A549 treated with GW870086 at 1 μM for 4 hours (cell line): ENCODE measurements at places on chromosomes 1 and 21. TPM values are rescaled to one million over a fixed set of nuclear protein-coding genes. Genes with fewer than 3 reads are reported as not detected.

Gene E2F2
- total RNA-seq: 2.0 to 3.0 TPM (median 2.9 TPM) in 5 replicates

Gene FAM72C
- total RNA-seq: 3.2 to 5.5 TPM (median 5.4 TPM) in 5 replicates

Gene RIMKLA
- total RNA-seq: 0.27 to 1.0 TPM (median 0.76 TPM) in 5 replicates

Gene ALG14
- total RNA-seq: 5.0 to 8.8 TPM (median 6.5 TPM) in 5 replicates

Gene FNBP1L
- total RNA-seq: 16.0 to 27.2 TPM (median 25.3 TPM) in 5 replicates

Gene EXO1
- 18.5 to 26.1 TPM (median 24.6 TPM) in 5 replicates for total RNA-seq

Gene GRHL3
- 0.83 to 1.1 TPM (median 0.99 TPM) in 5 replicates for total RNA-seq

Gene CD52
- total RNA-seq: not detected in 5 replicates

Gene SH2D1B
- total RNA-seq: 0.10 to 0.15 TPM (median 0.10 TPM) in 5 replicates

Gene RGS16
- 0.23 to 0.30 TPM (median 0.29 TPM) in 5 replicates for total RNA-seq

Gene TMPRSS15
- not detected in 5 replicates for total RNA-seq

Gene FCER1G
- 0.46 to 0.74 TPM in 2 of 5 replicates, not detected in the others for total RNA-seq

Gene RAD54L
- 9.5 to 12.4 TPM (median 10.4 TPM) in 5 replicates for total RNA-seq

Gene MNDA
- total RNA-seq: not detected in 5 replicates

Gene VWA1
- 4.4 to 16.3 TPM (median 14.5 TPM) in 5 replicates for total RNA-seq

Gene SPRR1B
- total RNA-seq: not detected in 5 replicates

Gene EPHA2
- 113 to 159 TPM (median 149 TPM) in 5 replicates for total RNA-seq

Gene KCNE2
- total RNA-seq: not detected in 5 replicates

Gene RSPH1
- 0.40 to 0.94 TPM (median 0.78 TPM) in 5 replicates for total RNA-seq

Gene HES4
- total RNA-seq: 29.4 to 60.9 TPM (median 54.8 TPM) in 5 replicates

Gene MAP3K21
- 6.8 to 10.5 TPM (median 9.5 TPM) in 5 replicates for total RNA-seq

Gene SELE
- not detected in 5 replicates for total RNA-seq

Gene MYBPHL
- not detected in 5 replicates for total RNA-seq

Gene MAD2L2
- total RNA-seq: 45.4 to 53.3 TPM (median 51.3 TPM) in 5 replicates

Gene BACE2
- 21.5 to 24.5 TPM (median 22.3 TPM) in 5 replicates for total RNA-seq

Gene GABRD
- total RNA-seq: 0.23 to 1.1 TPM (median 0.63 TPM) in 5 replicates

Gene CAMK1G
- total RNA-seq: 0.16 to 0.51 TPM (median 0.26 TPM) in 5 replicates

Gene HSD3B2
- total RNA-seq: not detected in 5 replicates

Gene FAM177B
- not detected in 5 replicates for total RNA-seq

Gene LCE1D
- total RNA-seq: not detected in 5 replicates

Gene GNL2
- 49.7 to 58.3 TPM (median 57.0 TPM) in 5 replicates for total RNA-seq

Gene OR2AK2
- not detected in 5 replicates for total RNA-seq

Gene OR10T2
- not detected in 5 replicates for total RNA-seq

Gene PGM1
- 32.8 to 39.0 TPM (median 37.3 TPM) in 5 replicates for total RNA-seq

Gene POU3F1
- not detected in 5 replicates for total RNA-seq

Gene KRTAP21-2
- total RNA-seq: not detected in 5 replicates

Gene SLC66A1
- 16.0 to 23.9 TPM (median 21.4 TPM) in 5 replicates for total RNA-seq

Gene GNAI3
- 4.4 to 5.7 TPM (median 5.1 TPM) in 5 replicates for total RNA-seq

Gene XCL1
- not detected in 5 replicates for total RNA-seq

Gene SYTL1
- 0.25 to 1.0 TPM (median 0.54 TPM) in 5 replicates for total RNA-seq

Gene RIPPLY3
- 0.18 to 0.60 TPM (median 0.38 TPM) in 5 replicates for total RNA-seq

Gene ZNF672
- 15.9 to 22.6 TPM (median 22.2 TPM) in 5 replicates for total RNA-seq

Gene IVL
- total RNA-seq: 0.10 to 0.15 TPM (median 0.10 TPM) in 3 of 5 replicates, not detected in the others

Gene EXTL1
- total RNA-seq: 0.08 TPM in 1 of 5 replicates, not detected in the others

Gene LCE1E
- 0.10 to 0.21 TPM in 2 of 5 replicates, not detected in the others for total RNA-seq

Gene KRTAP21-3
- total RNA-seq: not detected in 5 replicates

Gene CHI3L2
- 0.42 to 0.79 TPM (median 0.54 TPM) in 4 of 5 replicates, not detected in the other for total RNA-seq

Gene RAB13
- 126 to 141 TPM (median 136 TPM) in 5 replicates for total RNA-seq

Gene UBL4B
- not detected in 5 replicates for total RNA-seq

Gene SYT6
- 0.25 to 0.89 TPM (median 0.46 TPM) in 5 replicates for total RNA-seq

Gene DOP1B
- total RNA-seq: 3.4 to 5.1 TPM (median 4.8 TPM) in 5 replicates

Gene EDARADD
- 3.2 to 3.6 TPM (median 3.4 TPM) in 5 replicates for total RNA-seq

Gene PRMT6
- not detected in 5 replicates for total RNA-seq

Gene IL10RB
- total RNA-seq: 17.3 to 20.2 TPM (median 18.5 TPM) in 5 replicates

Gene MROH7
- not detected in 5 replicates for total RNA-seq
